GM12864 (cell line): ENCODE measurements at places on chromosomes 11 and 22.

GRCh38 chr11:69638941-69639681, 1.8 kb upstream of the CCND1 start:
- no peak for DNase-seq

- peak; percentile 25 for DNase-seq
These were observed 14.8 kb downstream of the EXT2 start for GRCh38 chr11:44110231-44110679.

DNA sequence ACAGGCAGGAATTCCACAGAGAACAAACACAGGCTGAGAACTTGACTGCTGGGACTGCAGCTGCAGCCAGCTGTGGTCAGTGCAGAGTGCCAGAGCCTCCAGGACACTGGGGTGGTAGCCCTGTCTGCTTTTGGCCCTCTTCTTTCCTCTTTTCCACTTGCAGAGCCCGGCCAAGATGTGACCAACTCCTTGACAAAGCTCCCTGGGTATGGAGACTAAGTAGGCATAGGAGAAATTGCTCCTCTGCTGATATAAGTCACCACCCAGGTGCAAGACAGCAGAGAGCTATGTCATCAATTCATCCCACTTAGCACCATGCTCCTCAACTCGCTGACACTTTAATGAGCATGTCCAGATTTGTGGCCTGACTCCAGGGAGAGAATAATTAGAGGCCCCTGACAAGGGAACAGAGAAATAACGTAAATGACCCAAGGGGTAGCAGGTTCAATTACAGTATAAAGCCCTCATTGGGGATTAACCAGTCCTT, 369.4 kb upstream of the B3GAT1 start:
- no peak for DNase-seq

- DNase-seq: peak; percentile 54
These were observed 349.9 kb upstream of the ANO3 start for GRCh38 chr11:25981998-25982397.

DNA sequence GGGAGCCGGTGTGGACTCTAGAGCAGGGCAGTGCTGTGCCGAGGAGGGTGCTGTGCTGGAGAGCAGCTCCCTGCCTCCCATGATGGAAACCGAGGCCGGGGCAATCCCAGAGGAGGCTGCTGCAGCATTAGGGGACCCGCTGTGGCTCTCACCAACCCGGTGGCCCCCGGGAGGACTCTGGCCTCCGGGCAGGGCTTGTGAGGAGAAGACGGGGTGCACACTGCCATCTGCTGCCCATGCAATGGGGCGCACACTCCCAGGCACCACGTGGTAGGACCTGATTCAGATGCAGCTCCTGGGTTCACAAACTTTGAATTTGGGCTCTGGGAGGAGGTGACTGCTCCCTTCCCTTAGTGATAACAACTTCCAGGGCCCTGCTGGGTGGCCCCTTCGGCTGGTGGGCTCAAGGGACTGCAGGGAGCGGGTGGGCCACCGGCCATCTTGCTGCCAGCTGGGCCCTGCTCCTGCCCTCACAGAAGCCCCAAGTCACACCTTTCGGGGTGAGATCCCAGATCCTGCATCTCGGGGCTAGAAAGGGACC, 93.8 kb upstream of the FGF3 start:
- no peak for DNase-seq

GRCh38 chr22:24417200-24417599, 10.2 kb upstream of the ADORA2A start:
- no peak for DNase-seq

DNA sequence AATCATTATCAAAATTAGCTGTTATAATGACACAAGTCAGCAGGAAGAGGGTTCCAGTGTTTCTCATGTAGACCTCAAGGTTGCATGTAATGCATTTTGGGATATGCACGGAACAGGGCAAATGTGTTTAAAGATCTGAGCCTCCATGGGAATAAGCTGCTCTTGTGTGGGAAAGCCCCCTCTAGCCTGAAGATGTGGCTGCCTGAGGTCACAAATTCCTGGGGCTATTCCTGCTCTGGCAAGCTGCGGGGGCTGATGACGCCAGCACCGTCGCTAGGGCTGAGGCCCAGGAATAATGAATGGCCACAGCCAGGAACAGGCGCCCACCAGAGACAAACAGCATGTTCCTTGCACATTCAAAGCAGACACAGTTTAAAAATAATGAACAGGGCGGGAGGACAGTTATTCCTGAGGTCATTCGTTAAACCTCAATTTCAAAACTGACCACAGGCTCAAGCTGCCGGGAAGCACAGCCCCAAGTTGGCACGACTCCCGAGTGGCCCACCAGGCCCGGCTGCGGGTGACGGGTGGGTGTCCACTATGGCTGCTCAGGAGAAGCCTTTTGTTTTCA, 11.7 kb downstream of the OSBPL5 start:
- DNase-seq: no peak
